ENCODE measurements at places on chromosomes 16 and 17.

GRCh38 chr16:69064124-69064763 is 41.2 kb upstream of the HAS3 start:
- no peak for DNase-seq

DNA sequence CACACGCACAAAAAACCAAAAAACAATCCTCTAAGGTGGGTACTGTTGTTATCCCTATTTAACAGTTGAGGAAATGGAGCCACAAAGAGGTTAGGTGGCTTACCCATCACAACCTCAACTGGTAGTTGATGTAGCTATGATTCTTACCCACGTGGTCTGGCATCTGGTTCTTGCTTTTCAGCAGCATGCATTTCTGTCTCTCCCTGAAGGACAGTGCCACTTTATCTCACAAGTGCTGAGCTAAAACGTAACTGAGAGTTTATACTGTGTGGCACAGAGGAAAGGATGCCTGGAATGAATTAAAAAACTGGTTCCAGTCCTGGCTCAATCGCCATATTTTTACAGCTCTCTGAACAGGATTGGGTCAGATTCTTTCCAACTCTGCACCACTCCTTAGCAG is 1.9 kb upstream of the CORO6 start:
- no peak for DNase-seq

DNA sequence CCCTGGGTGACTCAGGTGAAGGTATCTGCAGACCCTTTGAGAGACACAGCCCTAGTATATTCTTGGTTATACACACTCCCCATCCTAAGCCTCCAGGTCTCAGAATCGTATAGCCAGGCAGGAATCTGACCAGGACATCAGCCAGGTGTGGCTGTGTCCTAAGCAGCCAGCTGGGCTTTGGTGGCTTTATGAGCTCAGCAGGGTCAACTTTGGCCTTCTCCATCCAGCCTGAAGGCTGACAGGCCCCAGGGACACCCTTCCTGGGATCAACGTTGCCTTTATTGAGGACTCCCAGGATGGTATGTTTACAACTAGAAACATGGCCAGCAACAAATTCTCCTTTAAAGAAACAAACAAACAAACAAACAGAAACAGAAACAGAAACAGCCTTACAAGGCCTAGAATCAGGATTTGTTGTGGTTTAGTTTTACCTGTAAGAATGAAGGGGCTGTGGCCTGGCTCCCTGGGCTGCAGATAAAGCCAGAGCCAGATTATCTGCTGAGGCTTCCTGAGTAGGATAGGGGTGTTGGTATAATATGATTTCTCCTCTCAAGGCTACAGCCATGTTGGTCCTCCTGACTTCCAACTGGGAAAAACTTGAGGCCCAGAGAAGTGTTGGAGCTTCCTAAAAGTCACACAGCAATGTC is 8.5 kb downstream of the KIF19 start:
- no peak for DNase-seq

GRCh38 chr16:74448990-74449389 is 27.7 kb upstream of the CLEC18B start:
- peak; percentile 85 for DNase-seq

GRCh38 chr17:81542431-81543338 is 9.5 kb downstream of the FAAP100 start:
- DNase-seq = peak; percentile 27

- no peak for DNase-seq
Observed at GRCh38 chr17:82786427-82786826, 34.6 kb downstream of the TBCD start.

DNA sequence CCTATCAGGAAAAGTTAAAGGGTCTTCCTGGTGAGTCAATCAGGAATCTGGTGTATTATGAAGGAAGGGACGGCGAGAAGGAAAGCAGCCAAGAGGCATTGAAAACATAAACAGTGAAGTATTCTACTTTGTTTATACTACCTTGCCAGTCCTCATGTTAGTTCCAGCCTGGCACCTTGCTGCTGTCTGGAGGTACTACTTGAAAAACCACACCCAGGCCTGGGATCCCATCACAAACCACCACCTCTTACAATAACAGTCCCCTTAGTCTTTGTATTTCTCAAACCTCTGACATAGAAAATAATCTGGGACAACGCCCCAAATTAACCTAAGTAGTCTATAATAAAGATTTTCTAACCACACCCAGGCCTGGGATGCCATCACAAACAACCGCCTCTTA is 676.7 kb upstream of the SOX9 start:
- DNase-seq = no peak

DNA sequence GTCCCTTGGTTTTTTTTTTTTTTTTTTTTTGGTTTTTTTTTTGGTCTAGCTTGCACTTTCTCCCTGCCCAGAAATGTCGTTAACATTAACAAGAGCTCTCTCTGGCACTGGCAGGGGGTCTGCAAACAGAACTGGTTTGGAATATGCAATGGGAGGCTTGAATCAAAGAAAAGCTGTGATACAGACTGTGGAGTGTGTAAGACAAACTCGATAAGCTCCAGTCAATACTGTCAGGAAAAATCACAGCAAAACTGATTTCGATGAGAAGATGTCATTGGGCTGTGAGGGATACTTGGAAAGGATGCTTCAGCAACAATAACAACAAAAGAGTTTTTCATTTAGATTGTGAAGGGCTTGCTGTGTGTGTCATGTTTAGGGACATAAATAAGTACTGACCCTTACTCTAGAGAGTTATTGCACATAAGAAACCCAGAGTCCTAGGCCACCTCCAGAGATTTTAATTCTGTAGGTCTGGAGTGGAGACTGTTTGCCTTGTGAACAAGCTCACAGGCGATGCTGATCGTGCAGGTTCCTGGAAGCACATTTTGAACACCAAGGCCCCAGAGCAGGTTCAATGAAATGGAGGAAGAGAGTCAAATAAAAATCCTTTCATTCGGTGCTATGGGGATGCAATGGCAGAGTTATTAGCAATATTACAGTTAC is 470.7 kb upstream of the RBFOX1 start:
- DNase-seq = no peak

GRCh38 chr16:55326261-55327092 is 2.5 kb downstream of the IRX6 start:
- DNase-seq = no peak

- DNase-seq = no peak
Observed at GRCh38 chr17:51827140-51827539, 331.4 kb downstream of the CA10 start.

GRCh38 chr17:73575470-73576221 is 68.6 kb downstream of the SDK2 start:
- DNase-seq = no peak

DNA sequence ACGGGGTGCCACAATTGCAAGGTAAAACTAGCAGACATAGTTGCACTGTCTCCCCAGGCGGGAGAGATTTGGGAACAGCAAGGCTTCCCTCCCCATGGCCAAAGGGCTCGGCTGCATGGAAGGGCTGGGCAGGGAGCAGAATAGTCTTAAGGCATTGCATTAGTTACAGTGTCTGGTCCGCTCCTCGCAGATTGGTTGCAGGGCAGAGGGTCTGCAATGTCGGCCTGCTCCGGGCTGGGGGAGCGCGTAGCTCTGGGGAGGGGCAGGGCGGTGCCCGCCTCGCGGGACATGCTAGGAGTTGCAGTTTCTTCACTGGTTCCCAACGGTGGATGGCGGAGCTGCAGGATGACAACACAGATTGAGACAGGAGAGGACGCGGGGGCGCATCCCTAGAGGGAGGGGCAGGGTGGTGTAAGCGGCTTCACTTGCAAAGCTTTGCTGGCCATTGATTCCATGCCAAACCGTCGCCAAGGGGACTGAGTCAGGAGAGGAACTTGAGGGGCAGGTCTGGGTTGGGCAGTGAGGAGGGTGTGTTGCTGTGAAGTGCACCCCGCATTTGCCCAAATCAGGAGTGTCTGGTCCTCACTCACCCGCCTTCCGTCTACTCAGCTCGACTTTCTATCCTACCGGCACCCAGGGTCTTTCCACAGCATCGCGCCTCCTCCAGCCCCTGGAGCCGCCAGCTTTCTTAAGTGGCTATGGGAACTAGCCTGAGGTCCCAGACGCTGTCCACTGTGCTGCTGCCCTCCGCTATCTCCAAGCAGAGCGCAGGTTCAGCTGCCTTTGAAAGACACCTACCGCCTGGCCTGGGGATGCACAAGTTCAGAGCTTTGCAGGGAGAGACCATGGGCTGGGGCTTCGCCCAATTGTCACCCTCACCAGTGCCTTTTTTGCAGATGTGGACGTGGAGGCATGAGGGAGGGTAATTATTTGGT is 1748.9 kb downstream of the TP53TG3F start:
- no peak for DNase-seq

DNA sequence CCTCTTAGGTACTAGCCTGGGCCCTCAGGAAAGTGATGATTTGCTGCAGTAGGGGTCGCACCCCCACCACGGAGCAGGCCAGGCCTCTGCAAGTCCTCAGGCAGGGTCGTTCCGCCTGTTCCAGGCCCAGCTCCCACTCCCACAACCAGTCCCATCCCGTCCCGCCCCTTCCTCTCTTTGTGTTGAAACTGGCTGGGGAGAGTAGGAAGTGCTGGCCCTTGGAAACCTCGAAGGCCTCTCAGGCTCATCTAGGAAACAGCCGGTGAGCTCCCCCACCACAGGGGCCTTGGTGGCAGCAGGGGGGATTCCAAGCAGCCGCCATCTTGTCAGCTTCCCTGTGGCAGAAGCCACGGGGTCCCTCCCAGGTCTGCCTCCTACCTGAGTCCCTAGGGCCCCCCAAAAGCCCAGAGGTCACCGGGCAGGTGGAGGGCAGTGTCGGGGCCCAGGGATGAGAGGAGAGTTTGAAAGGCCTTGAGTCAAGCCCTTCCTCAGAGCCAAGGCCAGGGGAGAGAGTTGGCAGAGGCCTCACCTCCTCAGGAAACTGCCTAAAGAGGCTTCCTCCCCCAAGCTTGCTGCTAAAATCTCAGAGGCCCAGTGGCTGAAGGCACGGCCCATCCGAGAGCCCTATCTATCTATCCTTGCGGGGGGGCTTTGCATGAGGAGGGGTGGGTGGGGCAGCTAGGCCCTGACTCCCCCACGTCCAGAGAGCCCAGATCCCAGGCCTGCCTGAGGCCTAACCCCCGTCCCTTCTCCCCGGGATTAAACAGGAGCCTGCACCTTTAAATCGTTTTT is 22.2 kb downstream of the MMP15 start:
- peak; percentile 58 for DNase-seq

DNA sequence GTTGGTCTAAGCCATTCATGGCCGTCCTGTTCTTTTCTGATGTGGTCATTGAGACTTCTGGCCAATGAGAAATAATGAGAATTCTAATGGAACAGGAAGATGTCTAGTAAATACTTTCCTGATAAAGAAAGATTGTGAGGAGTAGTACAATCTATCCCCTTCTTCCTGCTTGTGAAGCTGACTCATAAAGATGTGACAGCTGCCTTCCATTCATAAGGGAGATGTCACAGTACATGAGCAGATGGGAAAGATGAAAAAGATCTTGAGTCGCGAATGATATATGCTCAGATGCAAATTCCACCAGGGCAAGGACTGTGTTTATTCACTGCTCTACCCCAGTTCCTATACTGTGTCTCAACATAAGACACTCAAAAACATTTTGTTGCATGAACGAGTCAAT is 111.7 kb upstream of the FOXF1 start:
- no peak for DNase-seq
